ENCODE measurements at places on chromosomes 3 and 15. TPM values are rescaled to one million over a fixed set of nuclear protein-coding genes. Genes with fewer than 3 reads are reported as not detected.

HERC2 gene
- total RNA-seq, result 128 TPM

EIF1B gene
- 48.8 TPM for total RNA-seq

UROC1 gene
- not detected for total RNA-seq

LRRIQ4 gene
- 0.63 TPM for total RNA-seq

TRPM1 gene
- total RNA-seq, result not detected

IDH3A gene
- total RNA-seq, result 45.4 TPM

TTC23 gene
- total RNA-seq, result 10.0 TPM

ARHGEF26 gene
- 11.9 TPM for total RNA-seq

SCG3 gene
- 52.9 TPM for total RNA-seq

GOLGA8J gene
- total RNA-seq, result not detected
